Endodermal cell (in vitro differentiated cells): ENCODE measurements at places on chromosomes 5 and 9.

- DNase-seq, result no peak
These were observed 14.0 kb downstream of the MTRR start for GRCh38 chr5:7882926-7883325.

GRCh38 chr5:1005904-1006655 lies 2.5 kb upstream of the NKD2 start:
- peak; percentile 39 for DNase-seq

DNA sequence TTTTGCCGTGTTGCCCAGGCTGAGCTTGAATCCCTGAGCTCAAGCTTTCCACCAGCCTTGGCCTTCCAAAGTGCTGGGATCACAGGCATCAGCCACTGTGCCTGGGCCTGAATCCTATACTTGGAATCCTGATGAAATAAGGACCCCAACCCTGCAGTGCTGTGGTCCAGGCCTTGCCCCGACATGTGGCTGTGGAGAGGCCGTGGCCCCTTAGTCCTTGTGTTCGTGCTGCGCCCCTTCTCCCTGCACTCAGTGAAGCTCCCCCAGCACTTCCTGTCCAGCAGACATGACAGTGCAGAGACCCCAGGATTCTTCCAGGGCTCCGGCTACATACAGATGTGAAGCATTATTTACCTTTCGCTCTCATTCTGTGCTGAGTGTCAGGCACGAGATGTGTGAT lies 52.9 kb downstream of the EHMT1 start:
- no peak for DNase-seq

GRCh38 chr5:87768190-87768589 lies 355.5 kb upstream of the CCNH start:
- no peak for DNase-seq
